Esophagus mucosa (tissue), 1 donor: ENCODE measurements at places on chromosomes 5 and 9.

DNA sequence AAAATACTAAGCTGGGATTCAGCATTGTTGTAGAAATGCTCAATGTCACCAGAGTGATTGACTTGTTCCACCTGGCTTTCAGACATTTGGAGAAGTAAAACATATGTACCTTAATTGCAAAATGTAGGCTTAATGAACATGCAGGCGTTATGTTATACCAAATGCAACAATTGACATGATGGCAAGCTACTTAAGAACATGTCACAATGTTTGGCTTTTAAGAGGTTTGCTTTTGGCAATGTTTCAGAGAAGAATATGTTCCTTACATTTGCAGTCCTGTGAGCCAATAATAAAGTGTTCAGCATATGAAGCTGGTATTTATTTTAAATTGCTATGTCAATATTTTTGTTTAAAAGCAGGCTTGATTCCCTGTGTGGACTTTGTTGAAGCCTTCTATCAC lies 111.7 kb upstream of the NUDT12 start:
- ATAC-seq, result no peak

DNA sequence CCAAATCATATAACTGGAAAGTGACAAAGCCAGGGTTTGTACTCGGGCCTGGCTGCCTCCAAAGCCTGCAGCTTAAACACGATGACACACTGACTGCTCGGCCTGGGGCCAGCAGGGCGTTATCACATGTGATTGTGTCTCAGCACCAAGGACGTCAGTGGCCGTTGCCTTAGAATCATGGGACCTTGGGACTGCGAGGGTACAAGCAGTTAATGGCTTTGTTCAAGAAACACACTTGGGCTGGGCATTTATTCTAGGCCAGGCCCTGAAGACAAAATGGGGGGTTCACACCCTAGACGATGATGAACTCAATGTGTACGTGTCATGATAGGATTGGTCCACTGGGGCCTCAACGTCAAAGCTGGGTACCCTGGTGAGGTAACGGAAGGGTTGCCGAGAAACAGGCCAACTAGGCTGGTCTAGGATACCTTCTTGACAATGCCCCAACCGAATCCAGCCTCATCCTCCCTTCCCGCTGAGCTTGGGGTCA lies 13.0 kb downstream of the SH3PXD2B start:
- no peak for ATAC-seq

DNA sequence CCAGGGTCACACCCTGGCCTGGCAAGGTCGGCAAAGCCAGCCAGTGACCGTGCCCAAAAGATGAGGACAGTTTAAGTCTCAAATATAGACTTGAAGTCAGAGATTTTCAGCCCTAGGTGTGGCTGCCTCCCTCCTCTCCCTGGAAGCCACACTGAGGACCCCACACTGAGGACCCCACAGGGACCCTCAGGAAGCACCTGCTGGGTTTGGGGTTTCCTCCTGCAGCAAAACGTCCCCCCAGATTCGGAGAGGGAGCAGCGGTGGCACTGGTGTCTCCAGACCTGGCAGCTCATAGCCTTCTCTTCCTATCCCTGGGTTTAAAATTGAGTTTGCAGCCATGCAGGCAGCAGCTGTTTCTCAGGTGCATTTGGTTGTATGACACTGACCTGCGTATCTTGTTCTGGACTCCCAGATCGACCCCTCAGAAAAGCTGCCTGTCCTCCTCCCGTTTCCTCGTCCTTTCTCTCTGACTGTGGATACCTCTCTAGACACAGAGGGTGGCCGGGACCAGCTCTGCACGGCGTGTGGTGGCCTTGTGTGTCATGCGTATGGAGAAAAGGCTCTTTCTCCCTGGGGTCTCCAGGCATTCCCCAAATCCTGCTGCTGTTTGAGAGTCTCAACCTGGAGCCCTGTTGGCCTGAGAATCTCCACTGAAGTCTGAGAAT lies 36.6 kb downstream of the MRPL36 start:
- ATAC-seq, result no peak

GRCh38 chr5:123722451-123722850 lies 210.5 kb downstream of the CSNK1G3 start:
- no peak for ATAC-seq

DNA sequence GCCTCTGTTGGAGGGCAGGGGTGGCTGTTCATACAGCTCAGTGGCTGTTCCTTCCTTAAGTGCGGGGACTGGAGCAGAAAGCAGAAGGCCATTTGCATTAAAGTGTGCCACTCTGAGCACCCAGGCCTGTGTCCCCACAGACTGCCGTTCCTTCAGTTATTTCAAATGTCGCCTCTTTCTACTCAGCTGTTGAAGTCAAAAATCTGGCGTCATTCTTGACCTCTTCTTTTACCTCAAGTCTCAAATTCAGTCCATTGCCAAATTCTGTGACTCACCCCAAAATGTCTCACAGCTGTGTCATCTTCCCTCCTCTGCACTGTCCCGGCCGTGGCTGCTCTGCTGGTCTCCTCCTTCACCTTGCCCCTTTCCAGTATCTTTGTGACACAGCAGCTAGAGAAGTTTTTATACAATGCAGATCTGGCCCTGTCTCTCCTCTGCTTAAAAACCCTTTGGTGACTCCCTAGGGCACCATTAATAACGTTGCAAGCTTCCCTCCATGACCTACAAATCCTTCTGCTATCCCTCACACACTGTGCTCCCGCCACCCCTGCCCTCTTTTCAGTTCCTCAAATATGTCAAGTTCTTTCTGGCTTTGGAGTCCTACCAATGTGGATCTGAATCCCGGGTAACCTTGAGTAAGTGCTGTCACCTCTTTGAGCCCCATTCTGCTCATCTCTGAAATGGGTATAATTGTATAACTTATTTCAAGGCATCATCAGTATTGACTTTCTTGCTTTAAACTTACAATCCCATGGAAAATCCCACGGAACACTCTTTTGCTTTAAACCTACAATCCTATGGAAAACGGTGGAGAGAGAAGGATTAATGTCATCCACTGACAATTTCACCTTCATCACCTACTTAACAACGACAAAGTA lies 98.3 kb upstream of the BOD1 start:
- ATAC-seq, result peak; percentile 85

DNA sequence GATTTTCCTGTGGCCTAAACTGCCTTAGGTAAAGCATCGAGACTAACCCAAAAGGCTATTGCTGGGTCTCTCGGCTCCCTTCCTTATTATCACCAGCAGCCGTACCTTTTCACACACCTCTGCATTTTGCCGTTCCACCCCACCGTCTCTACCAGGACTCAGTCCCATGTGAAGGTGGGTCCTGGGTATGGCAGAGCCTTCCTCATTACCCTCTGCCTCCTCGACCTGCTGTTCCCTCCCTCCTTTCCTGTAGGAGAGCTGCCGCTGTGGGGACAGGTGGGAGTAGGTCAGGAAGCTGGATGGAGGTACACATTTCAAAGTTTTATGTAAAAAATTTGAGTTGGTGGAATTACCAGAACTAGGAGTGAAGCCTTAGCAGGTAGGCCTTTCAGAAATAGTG lies 1.8 kb downstream of the CCL28 start:
- ATAC-seq, result no peak

DNA sequence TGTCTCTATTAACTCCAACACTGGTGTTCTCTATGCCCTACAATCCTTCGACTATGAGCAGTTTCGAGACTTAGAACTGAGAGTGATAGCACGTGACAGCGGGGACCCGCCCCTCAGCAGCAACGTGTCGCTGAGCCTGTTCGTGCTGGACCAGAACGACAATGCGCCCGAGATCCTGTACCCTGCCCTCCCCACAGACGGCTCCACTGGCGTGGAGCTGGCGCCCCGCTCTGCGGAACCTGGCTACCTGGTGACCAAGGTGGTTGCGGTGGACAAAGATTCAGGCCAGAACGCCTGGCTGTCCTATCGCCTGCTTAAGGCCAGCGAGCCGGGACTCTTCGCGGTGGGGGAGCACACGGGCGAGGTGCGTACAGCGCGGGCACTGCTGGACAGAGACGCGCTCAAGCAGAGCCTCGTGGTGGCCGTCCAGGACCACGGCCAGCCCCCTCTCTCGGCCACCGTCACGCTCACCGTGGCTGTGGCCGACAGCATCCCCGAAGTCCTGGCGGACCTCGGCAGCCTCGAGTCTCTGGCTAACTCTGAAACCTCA lies 2.0 kb downstream of the PCDHGA11 start:
- no peak for ATAC-seq

- no peak for ATAC-seq
These were observed 783.3 kb upstream of the SEMA6A start for GRCh38 chr5:117357886-117358285.

GRCh38 chr5:68379275-68380036 lies 163.9 kb downstream of the PIK3R1 start:
- ATAC-seq, result peak; percentile 80

- no peak for ATAC-seq
These were observed 52.9 kb upstream of the EXOC3 start for GRCh38 chr5:389891-390622.

GRCh38 chr9:109568568-109569210 lies 70.6 kb upstream of the PTPN3 start:
- no peak for ATAC-seq

- ATAC-seq, result no peak
These were observed 255.4 kb downstream of the FAM114A2 start for GRCh38 chr5:153783362-153783658.

DNA sequence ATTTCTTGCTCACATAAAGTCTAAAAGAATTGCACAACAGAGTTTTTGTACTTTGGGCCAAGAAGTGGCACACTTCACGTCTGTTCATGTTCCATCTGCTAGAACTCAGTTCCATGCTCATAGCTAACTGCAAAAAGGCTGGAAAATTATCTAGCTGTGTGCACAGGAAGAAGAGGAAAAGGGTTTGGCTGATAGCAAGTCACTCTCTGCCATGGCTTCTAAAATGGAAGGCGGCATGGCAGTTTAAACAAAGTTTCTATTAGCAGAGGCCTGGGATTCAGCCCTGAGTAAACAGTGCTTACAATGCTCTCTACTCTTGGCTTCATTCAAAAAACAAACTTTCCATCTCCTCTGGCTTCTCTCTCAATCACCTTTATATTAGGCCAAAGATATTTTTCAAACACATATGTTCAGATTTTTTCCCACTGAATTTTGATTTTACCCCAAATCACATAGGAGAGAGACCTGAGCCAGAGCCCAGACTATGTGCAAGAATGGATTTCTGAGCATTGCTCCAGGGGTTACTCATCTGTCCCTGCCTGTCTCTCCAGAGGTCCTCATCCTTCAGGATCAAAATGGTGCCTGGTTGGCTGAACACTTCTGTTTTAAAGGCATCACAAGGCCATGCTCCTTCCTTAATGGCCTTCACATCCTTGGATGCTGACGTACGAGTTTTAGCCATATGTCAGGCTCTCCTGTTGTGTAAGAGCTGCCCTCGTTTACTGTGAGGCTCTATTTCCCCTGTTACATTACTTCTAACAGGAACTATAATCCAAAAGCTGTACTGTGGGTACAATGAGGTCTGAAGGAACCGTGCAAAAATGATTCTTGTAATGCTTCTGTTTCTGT lies 226.6 kb downstream of the SAXO1 start:
- no peak for ATAC-seq

DNA sequence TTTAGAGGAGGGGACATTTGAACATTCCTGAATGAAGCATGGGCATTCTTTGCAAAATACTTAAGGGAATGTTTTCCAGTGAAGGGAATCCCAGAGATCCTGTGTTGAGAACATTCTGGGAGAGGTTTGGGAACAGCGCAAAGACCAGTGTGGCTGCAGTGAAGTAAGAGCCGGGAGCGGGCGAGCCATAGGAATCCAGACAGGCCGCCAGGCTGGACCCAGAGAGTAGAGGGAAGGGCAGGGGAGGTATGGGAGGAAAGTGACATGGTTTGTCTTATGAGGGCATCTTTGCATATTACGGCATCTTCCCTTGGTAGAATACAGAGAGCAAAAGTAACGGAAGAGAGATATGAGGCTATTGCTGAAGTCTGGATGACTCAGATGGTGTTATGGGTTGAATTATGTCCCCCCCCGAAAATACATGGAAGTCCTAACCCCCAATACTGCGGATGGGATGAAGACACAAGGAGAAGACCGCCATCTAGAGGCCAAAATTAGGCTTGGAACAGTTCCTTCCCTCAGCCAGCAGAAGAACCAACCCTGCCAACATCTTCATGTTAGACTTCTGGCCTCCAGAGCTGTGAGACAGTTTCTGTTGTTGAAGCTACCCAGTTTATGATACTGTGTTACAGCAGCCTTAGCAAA lies 268.2 kb downstream of the MAST4 start:
- ATAC-seq, result no peak

GRCh38 chr5:148846930-148847329 lies 20.5 kb downstream of the ADRB2 start:
- no peak for ATAC-seq

DNA sequence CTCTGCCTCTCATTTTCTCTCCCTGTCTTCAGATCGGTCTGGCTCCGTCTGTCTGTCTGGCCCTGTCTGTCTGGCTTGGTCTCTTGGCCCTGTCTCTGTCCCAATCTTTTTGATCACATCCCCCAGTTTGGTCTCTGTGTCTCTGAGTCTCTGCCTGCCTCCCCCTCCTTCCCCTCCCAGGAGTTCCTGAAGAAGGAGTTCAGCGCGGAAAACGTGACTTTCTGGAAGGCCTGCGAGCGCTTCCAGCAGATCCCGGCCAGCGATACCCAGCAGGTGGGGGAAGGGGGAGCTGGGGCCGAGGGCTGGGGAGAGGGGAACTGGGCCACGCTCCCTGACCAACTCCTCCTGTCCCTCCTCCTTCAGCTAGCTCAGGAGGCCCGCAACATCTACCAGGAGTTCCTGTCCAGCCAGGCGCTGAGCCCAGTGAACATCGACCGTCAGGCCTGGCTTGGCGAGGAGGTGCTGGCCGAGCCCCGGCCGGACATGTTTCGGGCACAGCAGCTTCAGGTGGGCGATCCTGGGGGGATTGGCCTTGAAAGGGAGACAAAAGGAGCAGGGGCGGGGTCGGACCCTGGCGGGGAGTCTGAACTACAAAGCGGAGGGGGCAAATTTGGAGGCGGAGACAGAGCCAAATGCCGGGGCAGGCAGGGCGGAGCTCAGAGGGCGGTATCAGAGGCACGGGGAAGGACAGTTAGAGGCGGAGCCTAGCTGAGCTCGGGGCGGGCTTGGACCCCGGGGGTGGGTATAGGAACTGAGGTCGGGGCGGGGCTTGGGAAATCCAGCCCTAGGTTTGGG lies 9.0 kb downstream of the RGS14 start:
- peak; percentile 16 for ATAC-seq

GRCh38 chr5:14204011-14204670 lies 61.0 kb downstream of the TRIO start:
- ATAC-seq, result no peak

DNA sequence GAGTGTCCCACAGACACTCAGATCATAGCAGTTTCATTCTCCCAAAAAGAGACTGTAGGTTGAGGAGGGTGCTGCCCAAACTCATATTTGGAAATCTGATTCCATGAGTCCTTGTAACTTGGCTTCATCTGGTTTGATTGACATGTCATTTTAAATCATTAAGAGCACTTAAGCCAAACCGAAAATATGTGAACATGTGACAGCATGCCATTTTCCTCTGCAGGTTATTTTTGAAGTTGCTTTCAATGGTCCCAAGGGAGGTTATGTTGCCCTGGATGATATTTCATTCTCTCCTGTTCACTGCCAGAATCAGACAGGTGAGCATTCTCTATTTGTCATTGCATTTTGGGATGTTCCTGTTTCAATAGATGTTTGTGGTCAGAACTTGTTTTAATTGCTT lies 87.6 kb downstream of the MAMDC2 start:
- ATAC-seq, result no peak

GRCh38 chr5:162274679-162275078 lies 207.1 kb downstream of the GABRG2 start:
- no peak for ATAC-seq

- ATAC-seq, result no peak
These were observed 1339.7 kb upstream of the CDH6 start for GRCh38 chr5:29853711-29854220.

- no peak for ATAC-seq
These were observed 132.9 kb upstream of the CHD1 start for GRCh38 chr5:99061711-99062110.
